Inflammatory macrophage treated with lipopolysaccharide for 1 hour (primary cell): ENCODE measurements at places on chromosomes 12 and 14.

DNA sequence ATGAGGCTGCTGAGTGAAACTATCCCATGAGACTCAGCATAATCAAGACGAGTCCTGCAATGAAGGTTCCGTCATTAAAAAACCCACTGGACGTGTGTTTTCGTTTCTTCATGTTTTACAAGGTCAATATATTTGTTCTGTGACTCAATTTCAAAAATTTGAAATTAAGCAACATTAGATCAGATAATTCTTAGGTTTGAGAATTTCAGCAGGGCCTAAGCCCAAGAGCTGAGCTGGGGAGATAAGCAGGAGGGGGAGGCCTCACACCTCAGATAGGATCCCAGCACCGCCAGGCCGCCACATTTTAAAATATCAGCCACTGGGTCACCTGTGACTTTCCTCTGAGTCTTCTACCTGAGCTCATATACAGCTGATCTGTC is 13.3 kb downstream of the STX2 start:
- DNase-seq: no peak

DNA sequence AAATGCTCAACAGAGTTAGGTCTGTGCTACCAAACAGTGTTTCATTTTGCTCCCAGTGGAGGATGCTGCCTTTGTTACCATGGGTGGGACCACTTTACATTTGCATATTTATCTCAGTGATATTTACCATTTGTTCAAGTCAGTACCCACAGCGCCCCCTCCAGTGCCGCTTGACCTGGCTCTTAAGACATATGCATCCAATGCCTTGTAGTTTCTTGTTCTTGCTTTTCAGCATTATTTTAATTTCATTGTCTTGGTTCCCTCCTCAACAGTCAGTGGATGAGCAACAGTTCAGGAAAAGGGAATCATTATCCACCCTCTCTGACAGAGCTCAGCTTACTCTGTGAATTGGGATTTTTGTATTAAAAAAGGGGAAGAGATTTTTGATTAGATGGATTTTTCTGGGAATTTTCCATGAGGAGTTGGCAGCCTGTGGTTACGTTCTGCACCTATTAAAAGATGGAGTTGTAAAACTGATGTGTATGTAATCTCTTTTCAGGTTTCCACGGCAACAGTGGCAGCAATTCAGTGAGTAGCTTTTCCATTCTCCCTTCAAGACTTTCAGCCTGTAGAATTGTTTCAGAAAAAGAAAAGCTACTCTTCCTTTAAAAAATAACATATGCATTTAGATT is 240.5 kb upstream of the DAAM1 start:
- DNase-seq: no peak

- DNase-seq: no peak
These were observed 74.7 kb downstream of the DIO3 start for GRCh38 chr14:101635749-101636560.

DNA sequence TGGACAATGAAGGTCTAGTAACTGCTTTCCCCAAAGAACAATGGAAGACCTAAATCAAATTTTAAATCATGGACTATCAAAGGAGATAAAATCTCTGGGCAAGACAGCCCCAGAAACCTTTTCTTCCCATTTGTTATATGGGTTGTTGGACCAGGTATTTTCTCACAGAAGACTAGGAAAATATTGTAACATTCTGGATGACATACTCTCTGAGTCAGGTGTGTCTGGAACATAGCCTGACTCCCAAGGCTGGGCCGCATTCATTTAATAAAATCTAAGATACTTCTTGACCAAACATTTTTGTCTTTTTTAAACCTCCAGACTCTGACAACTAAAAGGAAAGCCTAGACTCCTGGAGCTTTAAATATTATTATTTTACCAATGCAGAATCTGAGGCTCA is 87.9 kb downstream of the ATP23 start:
- DNase-seq: no peak

DNA sequence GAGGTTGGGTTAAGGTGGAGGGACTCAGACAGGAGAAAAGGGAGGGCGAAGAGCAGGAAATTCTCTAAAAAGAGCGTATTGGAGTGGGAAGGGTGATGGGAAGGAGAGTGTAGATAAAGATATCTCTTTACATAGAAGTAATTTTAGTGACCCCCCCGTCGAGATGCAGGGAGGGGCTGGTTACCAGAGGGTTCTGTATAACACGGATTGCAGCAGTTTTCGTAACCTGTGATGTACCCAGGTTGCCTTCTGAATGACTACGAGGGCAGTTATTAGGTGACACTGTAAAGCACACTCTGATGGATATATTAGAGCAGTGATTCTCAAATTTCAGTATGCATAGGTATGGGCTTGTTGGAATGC is 443 bp downstream of the DNAL1 start:
- DNase-seq: no peak

- DNase-seq: no peak
These were observed 1.1 kb downstream of the PAPOLA start for GRCh38 chr14:96503306-96503679.

GRCh38 chr14:87233806-87234384 is 759.1 kb downstream of the GALC start:
- no peak for DNase-seq

GRCh38 chr12:131825146-131825892 is 2.9 kb upstream of the MMP17 start:
- DNase-seq: no peak

- DNase-seq: no peak
These were observed 73.7 kb downstream of the DCAF5 start for GRCh38 chr14:69079188-69079742.

DNA sequence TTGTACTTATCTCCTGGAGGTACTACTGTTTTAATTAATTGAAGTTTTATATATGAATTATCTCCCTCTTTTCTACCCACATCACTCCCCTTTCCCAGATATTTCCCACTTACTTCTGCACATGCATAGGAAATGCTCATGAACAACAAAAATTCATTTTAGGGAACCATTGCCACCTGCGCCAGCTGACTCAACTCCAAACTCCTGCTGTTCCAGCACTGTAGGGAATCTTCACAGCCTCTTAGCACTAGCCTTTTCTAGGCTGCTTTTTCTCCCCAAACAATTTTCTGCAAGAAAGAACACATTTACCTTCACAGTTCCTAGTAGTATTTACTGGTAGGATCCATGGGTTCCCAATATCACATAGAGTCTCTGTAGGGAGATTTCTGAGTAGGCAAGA is 268.4 kb downstream of the LRFN5 start:
- no peak for DNase-seq

DNA sequence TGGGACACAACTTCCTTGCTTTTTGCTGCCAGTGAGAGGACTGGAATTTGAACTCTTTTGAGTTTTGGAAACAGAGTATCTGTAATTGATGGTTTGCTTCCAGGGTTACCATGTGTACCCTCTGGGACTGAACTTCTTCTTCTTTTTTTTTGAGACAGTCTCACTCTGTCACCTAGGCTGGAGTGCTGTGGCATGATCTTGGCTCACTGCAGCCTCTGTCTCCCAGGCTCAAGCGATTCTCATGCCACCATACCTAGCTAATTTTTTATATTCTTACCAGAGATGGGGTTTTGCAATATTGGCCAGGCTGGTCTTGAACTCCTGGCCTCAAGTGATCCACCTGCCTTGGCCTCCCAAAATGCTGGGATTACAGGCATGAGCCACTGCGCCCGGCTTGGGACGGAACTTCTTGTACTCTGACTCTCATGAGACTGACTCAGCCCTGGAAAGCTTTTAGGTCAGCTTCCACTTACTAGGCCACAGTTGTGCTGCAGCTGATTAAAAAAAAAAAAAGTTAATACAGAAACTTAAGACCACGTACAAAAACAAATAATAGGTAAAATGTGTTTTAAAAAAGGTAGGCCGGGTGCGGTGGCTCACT is 15.8 kb downstream of the SEL1L start:
- peak; percentile 49 for DNase-seq

DNA sequence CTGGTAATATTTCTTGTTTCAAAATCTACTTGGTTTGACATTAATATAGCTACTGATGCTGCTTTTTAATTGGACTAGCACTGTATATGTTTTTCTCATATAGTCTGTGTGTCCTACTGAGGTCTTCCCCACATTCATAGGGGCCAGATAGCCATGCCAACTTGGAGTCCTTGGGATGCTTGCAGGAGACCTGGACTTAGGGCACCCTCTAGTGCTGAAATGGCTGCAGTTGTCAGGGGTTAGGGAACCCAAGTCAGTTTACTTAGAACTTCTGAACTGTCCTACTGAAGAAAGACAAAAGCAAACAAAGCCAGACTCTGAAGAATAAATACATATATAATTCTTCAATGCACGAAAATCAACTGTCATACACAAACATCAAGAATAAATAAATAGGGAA is 279.9 kb upstream of the SYT1 start:
- no peak for DNase-seq

DNA sequence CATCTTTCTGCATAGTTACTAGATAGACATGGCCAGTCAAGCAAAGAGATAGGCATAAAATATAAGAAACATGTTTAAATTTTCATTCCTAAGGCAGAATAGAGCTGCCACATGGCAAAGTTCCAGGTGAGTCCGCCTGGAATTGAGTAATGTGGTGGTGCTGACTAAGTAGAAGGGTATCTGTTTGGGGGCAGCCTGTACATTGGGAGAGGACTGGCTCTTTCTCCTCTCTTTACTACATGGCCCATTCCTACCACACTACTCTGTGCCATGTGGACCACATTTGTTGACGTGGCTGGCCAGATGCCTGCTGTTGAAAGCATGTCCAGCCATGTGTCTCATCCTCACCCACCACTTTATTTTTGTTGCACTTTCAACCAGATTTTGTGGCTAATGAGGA is 354.0 kb downstream of the ETNK1 start:
- no peak for DNase-seq

DNA sequence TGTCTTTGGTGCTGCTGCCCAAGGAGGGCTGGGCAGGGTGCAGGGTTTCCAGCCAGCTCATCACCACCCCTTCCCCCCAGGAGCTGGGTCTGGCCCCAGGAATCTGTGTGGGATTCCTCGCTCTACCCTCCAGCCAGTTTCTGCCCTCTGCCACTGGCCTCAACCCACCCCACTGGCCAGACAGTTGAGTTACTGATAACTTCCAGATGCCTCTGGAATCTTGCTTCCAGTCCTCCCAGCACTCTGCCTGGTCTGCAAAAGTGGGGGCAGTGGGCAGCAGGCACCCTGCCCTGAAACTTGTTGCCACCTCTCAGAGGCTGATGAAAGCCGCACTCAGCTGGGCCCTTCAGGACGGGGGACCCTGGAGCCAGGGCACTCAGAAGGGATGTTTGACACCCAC is 20.1 kb upstream of the TBX3 start:
- no peak for DNase-seq

- no peak for DNase-seq
These were observed 890.9 kb downstream of the VRK1 start for GRCh38 chr14:97687944-97688630.

- peak; percentile 30 for DNase-seq
These were observed 109.4 kb upstream of the NOS1 start for GRCh38 chr12:117470804-117471203.

- no peak for DNase-seq
These were observed 63.9 kb upstream of the MAP1LC3B2 start for GRCh38 chr12:116495260-116495659.

GRCh38 chr14:89325299-89325883 is 91.6 kb downstream of the FOXN3 start:
- no peak for DNase-seq

DNA sequence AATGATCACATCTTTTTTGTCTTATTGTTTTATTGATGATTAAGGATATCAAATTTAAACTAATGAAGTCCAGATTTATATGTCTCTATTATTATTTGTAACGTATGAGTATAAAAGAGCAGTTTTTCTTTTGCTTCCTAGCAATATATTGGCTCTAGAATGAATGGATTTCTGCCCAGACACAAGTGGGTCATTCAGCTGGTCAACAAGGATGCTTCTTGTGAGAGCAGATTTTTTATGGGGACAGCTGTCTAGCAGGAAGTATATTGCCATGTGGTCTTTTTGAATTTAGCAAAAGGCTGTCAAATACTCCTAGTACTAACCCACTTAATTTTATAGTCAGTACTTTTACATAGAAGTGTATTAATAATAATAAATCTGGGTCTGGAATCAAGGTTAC is 1071.1 kb upstream of the FLRT2 start:
- no peak for DNase-seq

DNA sequence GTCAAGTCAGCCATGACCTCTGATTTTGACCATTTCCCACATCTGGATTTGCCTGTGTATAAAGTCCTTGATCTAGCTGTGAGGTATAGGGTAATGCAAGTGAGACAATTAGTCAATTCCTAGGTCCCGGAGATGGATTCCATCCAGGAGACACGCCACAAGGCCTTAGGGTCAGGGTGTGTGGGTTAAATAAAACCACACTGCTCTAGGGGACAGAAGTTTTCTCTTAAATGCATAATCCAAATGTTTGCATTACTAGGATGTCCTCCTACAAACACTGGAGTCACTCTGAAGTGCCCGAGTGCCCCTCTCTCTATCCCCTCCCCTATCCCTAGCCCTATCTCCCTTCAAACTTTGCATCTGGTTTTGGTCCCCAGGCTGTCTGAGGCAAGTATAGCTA is 26.8 kb downstream of the LRIG3 start:
- DNase-seq: no peak

GRCh38 chr12:111467857-111468241 is 62.1 kb downstream of the SH2B3 start:
- no peak for DNase-seq

DNA sequence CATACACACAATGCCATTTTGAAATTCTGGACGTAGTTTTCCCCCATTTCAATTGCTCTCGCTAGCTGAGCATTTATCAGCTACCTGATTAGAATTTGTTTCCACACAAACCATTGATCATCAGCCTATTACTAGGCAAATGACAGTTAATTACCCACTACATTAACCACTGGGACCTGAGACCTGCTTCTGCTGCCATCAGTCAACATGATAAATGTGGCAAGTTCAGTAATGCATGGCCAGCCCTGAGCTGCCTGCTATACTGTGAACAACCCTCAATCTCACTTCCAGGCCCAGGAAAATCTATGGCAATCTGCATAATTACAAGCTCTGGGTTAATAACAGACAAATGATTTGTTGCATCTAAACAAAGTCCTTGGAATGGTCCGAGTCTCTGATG is 43.5 kb downstream of the LMO3 start:
- no peak for DNase-seq

GRCh38 chr12:56297400-56297799 is 2.7 kb downstream of the CS start:
- DNase-seq: no peak

- no peak for DNase-seq
These were observed 8.7 kb upstream of the KRT78 start for GRCh38 chr12:52857500-52857899.

GRCh38 chr12:128076188-128076587 is 190.8 kb upstream of the TMEM132C start:
- no peak for DNase-seq

GRCh38 chr14:35806006-35806907 is 2.8 kb downstream of the RALGAPA1 start:
- DNase-seq: no peak

- no peak for DNase-seq
These were observed 1.1 kb downstream of the TEX22 start for GRCh38 chr14:105399466-105399775.
